ENCODE measurements at places on chromosomes 1 and 21.

DNA sequence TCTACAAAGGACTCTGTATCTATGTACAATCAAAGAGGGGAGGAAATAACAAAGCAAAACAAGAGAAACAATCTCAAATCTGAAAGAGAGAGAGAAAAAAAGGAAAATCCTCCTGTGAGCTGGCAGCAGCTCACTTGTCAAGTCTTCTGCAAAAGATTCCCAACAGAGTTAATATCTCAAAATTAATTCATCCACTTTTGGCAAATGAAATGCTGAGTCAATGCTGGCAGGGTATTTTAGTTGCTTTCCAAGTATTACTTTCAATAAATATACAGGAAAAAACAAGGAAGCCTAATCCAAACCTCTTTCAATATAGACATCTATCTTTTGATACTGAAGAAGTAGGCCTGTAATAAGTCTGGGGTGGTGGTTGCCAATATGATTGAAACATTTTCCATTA lies 613.9 kb upstream of the NEGR1 start:
- ATAC-seq: no peak

GRCh38 chr1:171929121-171929520 lies 87.8 kb downstream of the DNM3 start:
- peak; percentile 44 for ATAC-seq

- no peak for ATAC-seq
Measured at GRCh38 chr1:114176366-114176765, 22.7 kb upstream of the SYT6 start.

DNA sequence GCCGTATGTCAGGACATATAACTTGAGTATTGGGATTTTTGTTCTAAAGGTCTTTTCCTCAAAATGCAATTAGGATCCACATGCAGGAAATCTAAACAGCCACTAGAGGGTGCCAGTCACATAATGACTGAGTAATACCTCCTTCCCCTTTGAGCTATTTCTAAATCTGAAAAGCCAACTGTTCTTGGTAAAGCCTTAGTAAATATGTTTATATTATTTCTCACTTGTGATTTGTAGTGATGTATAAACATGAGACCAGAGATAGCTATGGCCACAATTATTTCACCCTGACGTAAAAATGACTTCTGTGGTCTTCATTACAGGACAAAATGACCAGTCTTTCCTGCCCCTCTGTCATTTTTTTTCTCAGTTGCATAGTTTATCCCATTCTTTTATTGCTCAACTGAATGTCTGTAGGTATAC lies 41.0 kb upstream of the DR1 start:
- ATAC-seq: peak; percentile 82

Measured in SK-N-SH treated with all-trans-retinoic acid at 6 μM for 48 hours (cell line).